Nucleus accumbens (tissue), 56 donors: ENCODE measurements at places on chromosomes 12 and 14.

DNA sequence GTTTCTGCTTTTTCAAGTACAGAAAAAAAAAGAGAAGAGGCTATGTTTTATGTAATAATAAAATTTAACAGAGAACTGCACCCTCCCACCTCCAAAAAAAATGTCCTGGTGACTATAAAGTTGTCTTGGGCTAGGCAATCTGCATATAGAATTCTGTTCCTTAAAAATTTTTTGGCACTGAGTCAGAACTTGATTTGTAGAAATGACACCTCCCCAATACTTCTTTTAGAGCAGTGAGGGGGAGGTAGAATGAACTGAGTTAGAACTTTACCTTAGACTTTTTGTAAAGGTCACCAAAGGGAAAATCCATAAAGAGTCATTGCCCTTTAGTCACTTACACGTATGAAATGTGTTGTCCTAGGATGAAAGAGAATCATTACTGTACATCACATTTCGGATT lies 80.0 kb downstream of the BTG1 start:
- no peak for DNase-seq

DNA sequence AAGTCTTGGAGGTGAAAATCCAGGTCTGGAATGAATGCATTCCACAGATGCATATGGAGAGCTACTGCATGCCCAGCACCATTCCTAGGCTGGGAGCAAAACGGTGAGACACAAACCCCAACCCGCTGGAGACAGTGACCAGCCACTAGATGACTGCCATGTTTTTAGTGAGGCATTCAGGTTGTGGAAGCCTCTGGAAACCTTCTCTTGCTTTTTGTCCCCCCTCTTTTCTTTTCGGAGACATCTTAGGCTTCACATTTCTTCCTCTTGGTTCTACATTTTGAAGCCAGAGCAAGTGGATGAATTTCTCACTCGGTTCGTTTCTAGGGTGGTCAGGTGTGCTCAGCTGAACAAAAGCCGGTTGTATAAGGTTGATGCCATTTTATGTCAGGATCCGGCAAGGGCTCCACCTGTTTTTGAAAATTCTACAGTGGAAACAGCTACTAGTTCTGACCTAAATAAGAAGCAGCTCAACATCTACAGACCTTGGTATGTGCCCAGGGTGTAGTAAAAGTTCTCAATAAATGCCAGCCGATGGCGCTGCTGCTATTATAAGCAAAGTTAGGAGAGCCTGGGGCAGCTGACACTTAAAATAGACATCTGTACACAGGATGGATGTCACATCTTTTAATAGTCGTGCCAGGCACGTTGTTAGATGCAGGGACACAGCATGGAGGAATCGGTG lies 1.8 kb upstream of the ZNF839 start:
- DNase-seq, result no peak

- peak; percentile 37 for DNase-seq
These were observed 5.0 kb upstream of the AQP2 start for GRCh38 chr12:49945394-49946080.

DNA sequence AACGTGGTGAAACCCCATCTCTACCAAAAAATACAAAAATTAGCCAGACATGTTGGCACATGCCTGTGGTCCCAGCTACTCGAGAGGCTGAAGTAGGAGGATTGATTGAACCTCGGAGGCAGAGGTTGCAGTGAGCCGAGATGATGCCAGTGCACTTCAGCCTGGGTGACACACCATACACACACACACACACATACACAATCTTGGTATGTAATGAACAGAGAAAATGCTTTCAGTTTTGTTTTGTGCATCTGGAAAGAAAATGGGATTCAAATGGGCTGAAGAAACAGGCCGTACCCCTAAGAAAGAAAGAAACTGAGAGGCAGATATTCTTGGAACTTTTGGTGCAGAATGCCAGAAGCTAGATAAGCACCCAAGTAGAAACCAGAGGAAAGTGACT lies 107.2 kb downstream of the PDE3A start:
- no peak for DNase-seq

- no peak for DNase-seq
These were observed 411.1 kb downstream of the TMTC2 start for GRCh38 chr12:83097643-83098342.

DNA sequence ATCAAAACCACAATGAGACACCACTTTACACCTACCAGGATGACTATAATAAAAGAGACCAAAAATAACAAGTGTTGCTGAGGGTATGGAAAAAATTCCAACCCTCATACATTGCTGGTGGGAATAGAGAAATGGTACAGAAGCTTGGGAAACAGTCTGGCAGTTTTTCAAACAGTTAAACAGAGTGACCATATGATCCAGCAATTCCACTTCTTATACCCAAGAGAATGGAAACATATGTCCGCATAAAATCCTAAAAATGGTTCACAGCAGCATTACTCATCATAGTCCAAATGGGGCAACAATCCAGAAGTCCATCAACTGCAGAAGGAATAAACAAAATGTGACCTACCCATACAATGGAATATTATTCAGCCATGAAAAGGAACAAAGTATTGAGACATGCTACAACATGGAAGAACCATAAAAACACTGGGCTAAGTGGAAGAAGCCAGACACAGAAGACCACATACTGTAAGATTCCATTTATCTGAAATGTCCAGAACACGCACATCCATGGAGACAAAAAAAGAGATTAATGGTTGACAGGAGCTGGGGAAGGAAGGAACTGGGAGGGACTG lies 44.5 kb downstream of the CHGA start:
- DNase-seq, result no peak

GRCh38 chr14:37078131-37078530 lies 94.3 kb downstream of the SLC25A21 start:
- no peak for DNase-seq

DNA sequence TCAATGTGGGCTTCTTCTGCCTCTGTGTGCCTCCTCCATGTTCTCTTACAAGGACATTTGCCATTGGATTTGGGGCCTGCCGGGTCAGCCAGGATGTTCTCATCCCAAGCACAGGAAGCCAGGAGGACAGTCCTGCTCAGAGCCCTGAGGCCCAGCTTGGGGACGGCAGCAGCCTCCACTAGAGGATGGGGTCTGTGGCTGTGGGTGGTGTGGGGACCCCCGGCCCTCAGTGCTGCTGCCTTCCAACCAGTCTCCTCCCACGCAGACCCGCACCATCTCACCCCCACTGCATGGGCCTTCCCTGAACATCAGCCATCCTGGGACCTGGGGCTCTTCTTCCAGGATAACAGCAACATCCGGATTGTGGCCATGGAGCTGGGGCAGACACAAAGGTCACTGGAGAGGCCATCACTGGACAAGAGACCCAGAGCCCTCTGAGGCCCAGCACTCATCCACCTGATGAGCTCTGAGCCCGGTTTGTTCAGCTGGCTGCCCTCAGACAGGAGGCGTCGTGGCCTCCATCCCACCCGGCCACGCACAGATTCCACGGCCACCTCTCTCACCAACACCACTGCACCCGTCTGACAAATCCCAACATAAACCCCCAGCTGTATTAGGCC lies 56.5 kb upstream of the C14orf180 start:
- no peak for DNase-seq

GRCh38 chr14:49052521-49052920 lies 533.7 kb downstream of the RPS29 start:
- DNase-seq, result no peak

GRCh38 chr12:104490186-104490585 lies 33.4 kb downstream of the CHST11 start:
- no peak for DNase-seq

DNA sequence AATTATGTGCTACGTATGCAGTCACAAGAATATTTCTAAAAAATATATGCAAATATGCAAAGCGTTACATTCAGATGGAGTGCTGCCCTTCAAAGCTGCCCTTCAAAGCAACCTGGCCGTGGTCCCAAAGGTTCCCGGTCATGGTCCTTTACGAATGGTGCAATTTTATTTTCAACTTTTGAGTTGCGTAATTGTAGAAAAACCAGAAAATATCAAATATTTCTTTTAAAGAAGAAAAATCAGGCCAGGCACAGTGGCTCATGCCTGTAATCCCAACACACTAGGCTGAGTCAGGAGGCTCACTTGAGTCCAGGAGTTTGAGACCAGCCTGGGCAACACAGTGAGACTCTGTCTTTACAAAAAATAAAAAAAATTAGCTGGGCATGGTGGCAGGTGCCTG lies 21.4 kb downstream of the CLSTN3 start:
- DNase-seq, result no peak

- DNase-seq, result no peak
These were observed 70.4 kb upstream of the PTPRQ start for GRCh38 chr12:80373666-80374065.

GRCh38 chr12:48143898-48144297 lies 13.4 kb downstream of the ASB8 start:
- DNase-seq, result no peak

- DNase-seq, result no peak
These were observed 254.6 kb downstream of the FBXL14 start for GRCh38 chr12:1339618-1340319.

- no peak for DNase-seq
These were observed 73.0 kb upstream of the FICD start for GRCh38 chr12:108442067-108442466.

DNA sequence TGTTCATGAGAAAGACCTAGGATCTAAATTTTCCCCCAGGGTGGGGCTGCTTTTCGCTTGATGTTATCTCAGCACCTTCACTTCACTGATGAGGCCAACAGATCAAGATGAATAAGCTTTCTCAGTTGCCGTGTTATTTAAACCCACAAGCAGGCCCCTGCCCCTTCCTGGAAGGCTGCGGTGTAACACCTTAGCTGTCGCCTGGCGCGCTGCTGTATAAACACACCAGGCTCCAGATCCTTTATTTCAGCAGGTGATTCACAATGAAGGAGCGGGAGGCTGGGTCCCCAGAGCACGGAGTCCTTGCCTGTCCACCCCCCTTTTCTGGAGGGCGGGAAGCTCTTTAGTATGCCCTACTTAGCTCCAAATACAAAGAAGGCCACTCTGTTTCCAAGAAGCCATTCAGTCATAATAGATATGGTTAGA lies 515.4 kb downstream of the FUT8 start:
- DNase-seq, result no peak

DNA sequence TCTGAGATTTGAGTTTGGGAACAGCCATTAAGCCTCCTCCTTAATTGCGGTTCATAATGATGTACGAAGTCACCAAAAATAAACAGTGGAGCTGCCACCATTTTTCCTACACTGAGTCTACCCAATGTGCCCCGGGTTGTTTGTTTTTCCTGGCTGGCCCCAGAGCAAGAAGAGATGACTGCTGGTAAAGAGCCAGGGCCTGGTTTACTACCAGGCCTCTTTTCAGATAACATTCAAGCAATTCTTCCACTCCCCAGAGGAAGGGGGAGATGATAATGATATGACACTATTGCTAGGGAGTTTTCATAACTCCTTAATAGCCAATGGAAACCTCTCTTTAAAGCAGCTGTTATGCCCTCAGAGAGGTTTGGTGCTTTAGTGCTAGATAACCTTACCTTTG lies 42.3 kb downstream of the BRAP start:
- DNase-seq, result no peak

DNA sequence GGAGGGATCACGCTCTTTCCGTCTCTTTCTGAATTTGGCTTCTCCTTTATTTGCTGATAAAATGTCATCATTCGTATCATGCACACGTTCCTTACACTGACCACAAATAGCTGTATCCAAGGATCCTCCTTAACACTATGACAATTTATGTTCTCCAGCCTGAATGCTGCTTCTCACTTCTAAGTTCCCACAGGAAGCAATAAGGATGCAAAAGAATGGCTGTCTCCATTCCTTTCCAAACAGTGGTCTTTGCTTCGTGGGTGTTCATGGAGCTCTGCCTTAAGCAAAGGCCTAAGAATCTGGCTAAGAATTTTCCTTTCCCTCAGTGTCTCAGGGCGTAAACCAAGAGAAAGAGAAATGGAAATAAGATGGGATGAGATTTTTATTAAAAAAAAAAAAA lies 200.2 kb downstream of the ITPR2 start:
- no peak for DNase-seq

DNA sequence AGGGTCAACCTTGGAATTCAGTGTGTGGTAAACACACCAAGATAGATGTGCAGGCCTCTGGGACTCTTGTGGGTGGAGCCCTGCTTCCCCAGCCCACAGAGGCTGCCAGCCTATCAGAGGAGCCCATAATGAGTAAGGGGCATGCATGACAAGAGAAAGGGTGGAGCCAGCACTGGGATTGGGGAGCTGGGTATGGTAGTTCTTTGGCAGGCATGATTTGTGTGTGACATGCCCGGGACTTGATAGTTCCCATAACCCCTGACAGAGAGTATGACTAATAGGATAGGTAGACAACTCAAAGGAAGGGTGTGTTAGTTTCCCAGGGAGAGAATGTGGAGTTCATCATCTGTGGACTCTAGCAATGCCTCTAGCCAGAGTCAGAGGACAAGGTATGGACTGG lies 143.0 kb downstream of the EMP1 start:
- no peak for DNase-seq

- peak; percentile 70 for DNase-seq
These were observed 50.8 kb downstream of the TTLL5 start for GRCh38 chr14:75711796-75712211.

GRCh38 chr14:61109288-61109687 lies 128.2 kb downstream of the SLC38A6 start:
- DNase-seq, result no peak

- no peak for DNase-seq
These were observed 202.9 kb upstream of the ATXN7L3B start for GRCh38 chr12:74334780-74335179.

GRCh38 chr12:132723015-132723763 lies 12.5 kb downstream of the PGAM5 start:
- no peak for DNase-seq

- DNase-seq, result no peak
These were observed 118.7 kb downstream of the BRMS1L start for GRCh38 chr14:35944847-35945246.

- DNase-seq, result no peak
These were observed 125.3 kb downstream of the DAD1 start for GRCh38 chr14:22463763-22464173.

DNA sequence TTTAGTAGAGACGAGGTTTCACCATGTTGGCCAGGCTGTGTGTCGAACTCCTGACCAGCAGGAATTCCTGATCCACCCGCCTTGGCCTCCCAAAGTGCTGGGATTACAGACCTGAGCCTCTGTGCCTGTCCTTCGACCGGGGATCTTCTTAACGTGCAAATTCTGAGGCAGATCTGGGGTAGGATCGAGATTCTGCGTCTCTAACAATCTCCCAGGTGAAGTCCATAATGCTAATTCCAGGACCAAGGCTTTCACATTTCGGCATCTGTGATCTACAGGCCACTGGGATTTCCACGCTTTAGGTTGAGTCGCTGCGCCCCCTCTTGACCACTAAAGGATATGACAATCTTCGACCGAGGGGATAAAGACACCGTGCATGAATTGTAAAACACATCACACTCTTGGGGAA lies 24.8 kb downstream of the FOS start:
- DNase-seq, result no peak

DNA sequence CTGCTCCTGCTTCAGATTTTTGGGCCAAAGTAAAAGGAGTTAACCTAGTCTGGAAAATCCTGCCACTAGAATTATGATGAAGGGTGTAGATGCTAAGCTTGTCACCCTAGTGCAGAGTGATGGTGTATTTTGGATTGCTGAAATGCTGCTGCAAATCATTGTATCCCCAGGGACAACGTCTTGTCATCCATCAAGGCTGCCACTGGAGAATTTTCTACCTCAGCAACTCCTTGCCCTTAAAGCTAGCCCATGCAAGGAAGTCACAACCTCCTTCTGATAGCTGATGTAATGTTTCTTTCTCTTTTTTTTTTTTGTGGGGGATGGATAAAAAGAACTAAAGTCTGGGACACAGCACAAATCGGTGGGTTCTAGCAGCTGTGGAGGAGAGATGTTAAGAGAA lies 139.4 kb upstream of the FRMD6 start:
- DNase-seq, result no peak
